ENCODE measurements at places on chromosomes 3 and 15.
A peak's percentile ranks its signal among the peaks of the same experiment; 100 is the strongest.

DNA sequence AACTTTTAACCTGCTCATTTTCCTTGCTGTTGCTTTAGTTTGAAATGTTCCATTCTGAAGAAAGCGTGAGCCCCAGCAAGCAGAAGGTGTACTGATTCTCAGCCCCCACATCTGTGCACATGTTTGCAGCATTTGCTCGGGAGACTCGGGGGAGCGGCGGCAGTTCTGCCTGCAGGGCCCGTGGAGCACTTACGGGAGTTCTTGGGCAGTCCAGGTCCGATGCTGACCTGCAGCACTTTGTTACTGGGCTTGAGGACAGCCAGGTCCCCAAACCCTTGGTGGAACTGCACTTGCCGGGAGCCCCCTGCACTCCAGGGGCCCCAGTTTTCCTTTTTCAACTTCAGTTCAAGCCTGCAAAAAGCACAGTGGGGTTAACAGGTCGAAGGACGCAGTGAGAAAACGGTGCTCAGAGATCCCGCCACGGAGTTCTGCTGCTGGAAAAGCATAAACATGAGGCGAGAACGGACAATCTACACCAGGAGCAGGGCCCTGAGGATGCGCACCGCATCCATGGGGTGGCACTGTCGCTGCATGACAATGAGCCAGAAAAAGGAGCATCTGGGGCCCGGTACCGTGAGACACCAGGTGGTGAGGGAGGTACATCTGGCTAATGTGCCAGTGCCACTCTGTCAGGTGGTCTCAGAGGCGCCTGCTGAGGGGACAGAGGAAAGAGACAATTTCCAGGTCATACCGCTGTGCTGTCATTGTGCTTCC lies 45.6 kb upstream of the LDHAL6B start:
- peaks cover 34% of the 10 kb centered on the region for H3K36me3 ChIP-seq
- H3K4me3 ChIP-seq, result no peak overlapping the region
- H3K4me1 ChIP-seq, result peaks cover 8% of the 10 kb centered on the region

DNA sequence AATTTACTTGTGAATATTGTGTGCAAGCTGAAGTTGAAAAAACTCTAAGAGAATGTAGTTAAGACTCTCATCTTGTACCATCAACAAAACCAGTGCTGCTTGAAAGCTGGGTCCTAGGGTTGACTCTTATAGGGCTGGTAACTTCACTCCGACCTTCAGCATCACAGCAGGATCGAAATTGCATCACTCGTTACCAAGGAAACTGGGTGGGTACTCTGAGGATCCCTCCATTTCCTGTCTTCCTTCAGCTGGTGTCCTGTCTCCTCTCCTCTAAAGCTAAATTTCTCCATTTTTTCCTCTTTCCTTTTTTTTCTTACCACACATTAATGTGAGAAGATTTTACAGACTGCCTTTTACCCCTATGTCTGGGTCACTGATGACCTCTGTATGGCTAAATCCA lies 3.0 kb upstream of the APH1B start:
- H3K4me1 ChIP-seq, result peaks cover 14% of the 10 kb centered on the region
- H3K27me3 ChIP-seq, result no peaks in the 10 kb centered on the region
- H3K36me3 ChIP-seq, result no peaks in the 10 kb centered on the region
- H3K27ac ChIP-seq, result no peak overlapping the region

DNA sequence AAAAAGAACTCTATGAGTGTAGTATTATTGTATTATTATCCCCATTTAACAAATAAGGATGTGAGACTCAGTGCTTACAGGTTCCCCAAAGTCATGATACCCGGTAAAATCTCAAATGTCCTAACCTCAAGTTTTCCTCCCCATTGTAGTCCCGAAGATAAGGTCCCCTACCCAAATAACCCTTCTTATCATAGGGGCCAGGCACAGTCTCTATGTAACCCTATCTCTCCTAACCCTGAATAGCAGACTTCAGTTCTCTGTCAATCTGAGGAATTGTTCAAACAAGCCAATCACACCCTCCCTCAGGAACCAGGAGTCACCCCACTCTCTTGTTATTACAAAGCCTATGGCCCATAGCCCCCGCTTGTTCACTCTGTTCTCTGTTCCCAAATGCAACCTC lies 10.5 kb upstream of the SUSD5 start:
- H3K27ac ChIP-seq, result no peak overlapping the region
- no peaks in the 10 kb centered on the region for H3K4me1 ChIP-seq
- H3K4me3 ChIP-seq, result no peak overlapping the region
- no peaks in the 10 kb centered on the region for H3K27me3 ChIP-seq

GRCh38 chr3:189947948-189948723 lies 172.6 kb downstream of the P3H2 start:
- DNase-seq, result no peak
- no peaks in the 10 kb centered on the region for H3K27me3 ChIP-seq
- H3K4me1 ChIP-seq, result no peaks in the 10 kb centered on the region
- H3K36me3 ChIP-seq, result no peaks in the 10 kb centered on the region
- no peak overlapping the region for H3K4me3 ChIP-seq
- no peak overlapping the region for H3K27ac ChIP-seq

GRCh38 chr15:67146234-67146633 lies 80.8 kb downstream of the SMAD3 start:
- DNase-seq, result peak; percentile 91
- peaks cover 94% of the 10 kb centered on the region for H3K4me1 ChIP-seq
- no peaks in the 10 kb centered on the region for H3K27me3 ChIP-seq
- no peak overlapping the region for H3K4me3 ChIP-seq
- H3K27ac ChIP-seq, result peak overlapping the region; percentile 97

GRCh38 chr3:115141033-115141757 lies 5.9 kb downstream of the ZBTB20 start:
- H3K4me3 ChIP-seq, result no peak overlapping the region
- no peak for DNase-seq
- H3K4me1 ChIP-seq, result no peaks in the 10 kb centered on the region
- no peaks in the 10 kb centered on the region for H3K36me3 ChIP-seq
- H3K27ac ChIP-seq, result no peak overlapping the region

GRCh38 chr3:142628801-142629200 lies 32.6 kb downstream of the PLS1 start:
- no peak overlapping the region for H3K27ac ChIP-seq
- H3K36me3 ChIP-seq, result no peaks in the 10 kb centered on the region
- no peak for DNase-seq
- H3K27me3 ChIP-seq, result no peaks in the 10 kb centered on the region

- peak; percentile 16 for DNase-seq
- no peak overlapping the region for H3K27ac ChIP-seq
- H3K4me1 ChIP-seq, result no peaks in the 10 kb centered on the region
- H3K4me3 ChIP-seq, result no peak overlapping the region
- H3K27me3 ChIP-seq, result no peaks in the 10 kb centered on the region
These were observed 99.7 kb upstream of the PLXNA1 start for GRCh38 chr3:126883241-126883640.

GRCh38 chr15:68420186-68420684 lies 11.7 kb downstream of the ITGA11 start:
- peaks cover 49% of the 10 kb centered on the region for H3K4me1 ChIP-seq
- H3K27me3 ChIP-seq, result no peaks in the 10 kb centered on the region
- no peak overlapping the region for H3K4me3 ChIP-seq
- DNase-seq, result no peak

DNA sequence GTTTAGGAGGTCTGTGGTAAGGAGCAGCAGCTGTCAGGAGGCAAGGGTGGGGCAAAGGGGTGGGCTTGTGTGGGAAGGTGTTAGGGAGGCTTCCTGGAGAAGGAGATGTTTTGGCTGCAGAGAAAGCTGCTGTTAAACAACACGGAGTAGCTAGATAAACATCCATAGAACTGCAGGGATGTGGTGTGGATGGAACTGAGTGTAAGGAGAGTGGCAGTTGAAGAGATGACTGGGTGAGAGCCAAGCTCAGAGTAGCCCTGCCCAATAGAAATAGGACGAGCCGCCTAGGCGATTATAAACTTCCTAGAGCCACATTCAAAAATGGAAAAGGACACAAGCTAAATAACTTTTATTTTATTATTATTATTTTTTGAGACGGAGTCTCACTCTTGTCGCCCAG lies 19.9 kb downstream of the RPLP1 start:
- no peaks in the 10 kb centered on the region for H3K27me3 ChIP-seq
- H3K4me3 ChIP-seq, result no peak overlapping the region

All from astrocyte (in vitro differentiated cells and primary cell).